SK-MEL-5 (cell line): ENCODE measurements at places on chromosomes 3 and 15. TPM values are rescaled to one million over a fixed set of nuclear protein-coding genes. Genes with fewer than 3 reads are reported as not detected.

KLF15 gene
- total RNA-seq, result 20.4 and 23.5 TPM in 2 replicates

CLN6 gene
- total RNA-seq, result 52.4 and 57.6 TPM in 2 replicates

PARP15 gene
- total RNA-seq, result 0.37 TPM in 1 of 2 replicates, not detected in the other

TGM4 gene
- not detected in 2 replicates for total RNA-seq

PLA2G4E gene
- total RNA-seq, result not detected in 2 replicates

CLDN16 gene
- total RNA-seq, result not detected in 2 replicates

DNA sequence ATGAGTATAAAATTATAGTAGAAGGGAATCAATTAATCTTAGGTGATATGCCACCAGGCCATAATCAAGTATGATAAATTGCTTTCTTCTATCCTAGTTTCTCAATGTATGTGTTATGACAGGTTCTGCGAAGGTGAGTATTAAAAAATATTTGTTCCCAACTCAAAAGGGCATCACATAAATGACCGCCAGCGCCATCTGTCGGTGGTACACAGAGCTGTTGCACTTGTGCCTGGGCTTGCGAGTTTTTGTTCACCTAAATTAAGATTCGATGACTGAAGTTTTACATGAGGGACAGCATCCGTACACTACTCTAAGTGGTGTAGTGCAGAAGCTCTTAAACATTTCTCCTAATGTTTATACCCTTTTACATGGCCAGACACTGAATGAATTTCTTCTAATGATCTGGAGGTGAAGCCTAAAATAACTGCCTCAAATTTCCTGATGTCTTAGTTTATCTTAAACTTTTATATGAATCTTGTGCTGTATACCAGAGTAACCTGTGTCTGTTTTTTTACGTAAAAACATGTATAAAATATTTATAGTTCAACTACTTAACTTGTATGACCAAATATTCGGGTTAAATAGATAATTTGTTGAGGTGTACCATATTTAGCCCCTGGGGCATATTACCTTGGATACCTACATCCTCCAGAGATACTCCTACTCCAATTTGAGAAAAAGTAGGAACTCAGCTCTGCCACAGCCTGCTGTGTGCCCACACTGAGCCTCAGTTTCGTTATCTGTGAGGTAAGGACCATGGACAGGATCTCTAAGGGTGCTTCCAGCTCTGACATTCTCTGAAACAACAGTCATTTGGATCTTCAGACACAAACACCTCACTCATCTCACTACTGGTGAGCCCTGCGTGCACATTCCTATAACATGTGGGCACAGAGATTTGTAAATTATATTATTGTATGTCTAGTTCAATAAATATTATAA is 365.6 kb downstream of the MAGI1 start:
- peak; percentile 67 for DNase-seq

DNA sequence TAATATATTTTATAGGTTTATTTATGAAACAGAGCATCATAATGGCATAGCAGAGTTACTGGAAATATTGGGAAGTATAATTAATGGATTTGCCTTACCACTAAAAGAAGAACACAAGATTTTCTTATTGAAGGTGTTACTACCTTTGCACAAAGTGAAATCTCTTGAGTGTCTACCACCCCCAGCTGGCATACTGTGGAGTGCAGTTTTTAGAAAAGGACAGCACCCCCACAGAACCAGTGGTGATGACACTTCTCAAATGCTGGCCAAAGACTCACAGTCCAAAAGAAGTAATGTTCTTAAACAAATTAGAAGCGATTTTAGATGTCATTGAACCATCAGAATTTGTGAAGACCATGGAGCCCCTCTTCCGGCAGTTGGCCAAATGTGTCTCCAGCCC is 58.1 kb downstream of the DNAH1 start:
- DNase-seq, result peak; percentile 14

GRCh38 chr3:41794748-41795589 is 166.9 kb downstream of the ULK4 start:
- DNase-seq, result no peak

GRCh38 chr3:21220944-21221343 is 530.1 kb downstream of the ZNF385D start:
- no peak for DNase-seq

GRCh38 chr3:23981955-23982354 is 36.9 kb downstream of the NR1D2 start:
- no peak for DNase-seq

GRCh38 chr3:196666001-196666867 is 26.7 kb downstream of the NRROS start:
- DNase-seq, result peak; percentile 97

DNA sequence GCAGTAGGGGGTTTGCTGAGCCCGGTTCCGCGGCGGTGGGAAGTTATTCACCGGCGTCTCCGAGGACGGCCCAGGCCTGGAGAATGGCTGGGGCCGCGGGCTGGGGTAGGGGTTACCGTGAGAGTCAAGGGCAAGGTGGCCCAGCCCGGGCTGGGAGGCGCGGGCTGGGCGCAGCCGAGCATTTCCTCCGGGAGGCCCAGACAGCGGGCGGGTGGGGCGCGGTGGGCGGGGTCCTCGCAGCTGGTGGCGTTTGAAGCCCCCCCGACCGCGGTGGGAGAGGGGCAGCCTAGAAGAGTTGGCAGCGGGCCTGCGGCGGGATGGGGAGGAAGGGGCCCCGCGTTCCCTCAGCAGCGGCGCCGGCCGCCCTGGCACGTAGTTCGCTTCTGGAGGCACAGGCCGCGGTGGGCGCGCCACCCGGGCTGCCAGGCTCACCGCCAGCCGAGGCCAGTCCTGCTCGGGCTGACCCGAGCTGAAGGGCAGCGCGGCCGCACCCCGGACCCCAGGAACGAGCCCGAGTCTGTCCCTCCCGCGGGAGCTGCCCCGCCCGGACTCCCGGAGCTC is 960 bp upstream of the KLF13 start:
- DNase-seq, result no peak

- DNase-seq, result no peak
Observed at GRCh38 chr15:83118291-83118827, 10.9 kb downstream of the TM6SF1 start.

GRCh38 chr15:71639471-71639870 is 170.9 kb upstream of the NR2E3 start:
- no peak for DNase-seq

- peak; percentile 71 for DNase-seq
Observed at GRCh38 chr3:123586131-123586530, 1.3 kb upstream of the HACD2 start.

GRCh38 chr3:126523745-126524428 is at the start of gene CHST13:
Gene CHST13 (plus strand): TSS chr3:126524155. CDS start chr3:126524333, 178 bp downstream.
- DNase-seq, result peak; percentile 38

DNA sequence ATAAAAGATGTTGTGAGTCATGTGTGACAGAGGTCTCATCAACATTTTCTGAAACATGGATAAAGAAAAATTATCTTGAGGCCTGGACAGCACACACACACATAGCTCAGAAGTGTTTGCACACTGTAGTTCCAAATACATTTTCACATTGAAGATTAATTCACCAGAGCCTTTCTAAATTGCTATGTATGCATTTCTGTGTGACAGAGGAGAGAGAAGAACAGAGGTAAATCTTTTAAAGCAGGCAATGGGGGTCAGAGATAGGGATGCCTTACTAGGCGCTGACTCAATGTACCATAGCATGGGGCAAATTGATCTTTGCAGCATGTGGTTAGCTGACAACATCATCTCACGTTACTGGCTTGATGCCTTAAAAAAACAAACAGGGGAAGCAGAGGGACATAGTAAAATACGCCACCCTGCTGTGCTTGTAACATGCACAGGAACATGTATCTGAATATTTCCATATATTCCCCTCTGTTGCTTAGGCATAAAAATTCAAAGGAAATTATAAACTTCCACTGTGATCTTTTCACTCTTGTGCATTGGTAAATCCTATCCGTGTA is 7.7 kb downstream of the POU1F1 start:
- no peak for DNase-seq

DNA sequence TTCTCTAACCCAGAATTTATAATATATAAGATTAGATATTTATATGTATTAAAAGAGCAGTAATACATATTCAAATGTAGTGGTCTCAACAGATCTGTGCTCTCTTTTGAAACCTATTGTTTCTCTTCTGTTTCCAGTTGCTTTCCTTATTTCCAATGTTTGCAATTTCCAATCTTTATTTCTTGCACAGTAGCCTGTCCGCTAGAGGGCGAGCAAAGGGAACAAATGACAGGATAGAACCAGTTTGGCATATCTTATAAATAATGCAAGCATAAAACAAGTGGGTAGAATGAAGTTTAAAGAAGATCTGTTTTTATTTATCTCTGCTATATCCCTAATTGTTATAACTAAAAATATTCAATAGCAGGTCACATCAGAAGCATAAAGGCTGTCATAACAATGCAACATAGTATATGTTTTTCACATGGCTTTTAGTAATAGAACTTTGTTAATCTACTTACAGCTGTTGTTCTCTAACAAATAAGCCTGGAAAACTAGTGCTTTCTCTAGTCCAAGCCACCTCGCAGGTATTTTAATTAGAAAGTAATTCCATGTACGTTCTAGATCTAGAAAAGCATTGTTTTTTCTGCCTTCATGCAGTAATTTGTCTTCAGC is 15.1 kb upstream of the TCAIM start:
- DNase-seq, result peak; percentile 74

DNA sequence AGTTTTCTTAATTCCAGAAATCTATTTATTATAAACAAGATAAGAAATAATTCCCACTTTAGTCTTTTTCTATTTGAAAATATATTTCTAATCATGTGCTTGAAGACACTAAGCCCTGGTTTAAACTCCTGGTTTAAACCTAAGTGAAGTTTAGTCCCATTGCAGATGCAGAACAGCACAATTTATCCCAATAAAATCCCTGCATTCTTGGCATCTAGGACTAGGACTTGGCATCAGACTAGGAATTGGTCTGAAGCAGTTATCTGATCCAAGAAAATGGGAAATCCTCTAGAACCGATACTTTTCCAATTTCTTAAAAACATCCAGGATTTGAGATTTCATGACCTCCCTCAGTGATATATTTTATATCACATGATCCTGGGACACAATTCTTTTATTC is 168.8 kb upstream of the VEPH1 start:
- DNase-seq, result no peak

DNA sequence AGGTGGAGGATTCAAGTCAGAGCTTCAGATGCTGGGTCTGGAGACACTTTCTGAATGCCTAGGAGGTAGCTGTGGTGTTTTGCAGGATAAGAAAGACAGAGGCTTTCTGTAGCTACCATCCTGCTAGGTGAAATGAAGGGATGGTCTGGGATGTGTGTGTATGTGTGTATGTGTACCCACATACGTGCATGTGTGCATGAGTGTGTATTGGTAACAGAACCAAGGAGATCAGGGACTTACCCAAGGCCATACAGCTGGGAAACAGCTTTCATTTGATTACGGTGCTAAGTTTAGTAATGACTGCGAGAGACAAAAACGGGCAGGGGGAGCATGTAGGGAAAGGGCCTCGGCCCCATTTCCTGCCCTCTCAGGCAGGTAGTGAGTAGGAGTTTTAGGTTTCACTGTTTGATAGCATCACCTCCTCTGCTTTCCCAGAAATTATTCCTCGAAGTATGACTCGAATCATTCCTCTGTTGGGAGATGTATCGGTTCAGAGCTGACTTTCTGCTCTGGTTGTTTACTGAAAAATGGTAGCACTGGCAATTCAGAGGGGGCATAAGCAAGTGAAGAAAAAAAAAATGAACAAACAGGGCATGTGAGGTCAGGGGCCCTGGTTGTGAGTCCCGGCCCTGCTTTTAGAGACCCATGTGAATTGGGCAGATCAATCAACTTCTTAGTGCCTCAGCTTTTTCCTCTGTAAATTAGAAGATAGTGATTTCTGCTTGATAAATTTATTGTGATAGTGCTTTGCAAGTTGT is 130.7 kb downstream of the LPP start:
- no peak for DNase-seq

- no peak for DNase-seq
Observed at GRCh38 chr3:13105896-13106250, 32.6 kb upstream of the IQSEC1 start.

DNA sequence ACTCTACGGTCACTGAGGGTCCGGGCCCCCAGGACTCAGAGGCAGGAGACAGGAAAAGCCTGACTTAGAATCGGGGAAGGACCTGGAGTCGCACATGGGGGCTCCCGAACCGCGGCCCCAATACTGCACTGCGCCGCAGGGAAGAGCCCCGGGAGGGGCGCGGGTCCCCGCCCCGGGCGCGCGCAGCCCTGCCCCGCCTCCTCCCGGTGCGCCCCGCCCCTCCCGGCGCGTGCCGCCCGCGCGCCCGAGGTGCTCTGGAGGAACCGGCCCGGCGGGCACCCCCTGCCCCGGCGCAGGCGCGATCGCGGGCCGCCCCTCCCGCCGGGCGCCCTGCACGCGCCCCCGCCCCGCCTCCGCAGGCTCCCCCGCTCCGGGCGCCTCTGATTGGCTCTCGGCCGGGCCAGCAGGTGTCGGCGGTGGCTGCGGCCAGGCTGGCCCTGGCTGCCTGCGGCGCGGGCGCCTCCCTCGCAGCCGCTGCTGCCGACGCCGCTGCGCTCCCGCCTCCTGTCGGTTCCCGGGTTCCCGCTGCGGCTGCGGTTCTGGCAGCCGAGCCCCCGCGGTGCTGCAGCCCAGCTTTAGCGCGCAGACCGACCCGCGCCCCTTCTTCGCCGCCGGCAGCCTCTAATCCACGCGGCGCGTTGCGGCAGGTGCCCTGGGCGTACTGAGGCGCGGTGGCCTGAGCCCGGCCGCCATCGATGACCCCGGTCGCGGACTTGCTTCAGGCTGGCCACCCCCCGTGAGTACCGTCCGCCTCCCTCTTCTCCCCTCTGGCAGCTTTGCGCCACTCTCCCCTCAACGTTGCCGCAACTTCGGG is at the start of gene MYRIP:
Gene MYRIP, plus strand, starts transcription at position 429 of the 814 bp plus-strand sequence. CDS start 91,208 bp downstream, outside the sequence.
- DNase-seq, result no peak

DNA sequence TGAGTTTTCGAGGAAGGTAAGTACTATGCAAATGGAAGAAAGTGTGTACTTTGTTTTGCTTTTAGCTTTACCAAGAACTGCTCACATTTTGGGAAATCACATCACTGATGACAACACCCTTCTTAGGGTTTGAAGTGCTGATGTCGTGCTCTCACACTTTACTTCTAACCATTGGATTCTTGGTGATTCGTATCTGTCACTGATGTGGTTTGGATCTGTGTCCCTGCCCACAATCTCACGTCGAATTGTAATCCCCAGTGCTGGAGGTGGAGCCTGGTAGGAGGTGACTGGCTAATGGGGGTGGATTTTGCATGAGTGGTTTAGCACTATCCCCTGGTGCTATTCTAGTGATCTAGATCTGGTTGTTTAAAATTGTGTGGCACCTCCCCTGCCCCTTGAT is 75.4 kb upstream of the RGMA start:
- DNase-seq, result no peak

DNA sequence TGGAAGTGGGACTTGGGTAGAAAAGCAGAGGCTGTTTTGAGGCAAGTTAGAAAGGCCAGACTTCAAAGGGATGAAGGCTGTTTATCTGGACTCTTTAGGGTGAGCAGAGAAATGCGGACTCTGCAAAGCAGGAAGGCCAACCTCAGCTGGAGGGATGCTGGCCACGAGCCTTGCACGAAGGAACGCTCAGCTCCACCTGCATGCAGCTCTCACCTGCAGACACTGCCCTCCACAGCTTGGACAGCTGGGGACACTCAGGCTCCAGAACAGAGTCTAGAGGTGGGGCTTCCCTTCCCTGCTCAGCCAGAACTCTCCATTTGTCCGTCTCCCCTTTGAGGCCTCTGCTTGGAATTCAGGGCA is 229.7 kb downstream of the ADAMTS17 start:
- no peak for DNase-seq
